Mesenchymal stem cell (in vitro differentiated cells and primary cell): ENCODE measurements at places on chromosomes 4 and X.

- no peak for DNase-seq
These were observed 395.1 kb downstream of the RAB28 start for GRCh38 chr4:13088726-13089658.

- DNase-seq = peak; percentile 12
These were observed 12.6 kb upstream of the SUPT20HL1 start for GRCh38 chrX:24347881-24348280.

- DNase-seq = no peak
These were observed 184.0 kb upstream of the FSTL5 start for GRCh38 chr4:162347842-162348213.

DNA sequence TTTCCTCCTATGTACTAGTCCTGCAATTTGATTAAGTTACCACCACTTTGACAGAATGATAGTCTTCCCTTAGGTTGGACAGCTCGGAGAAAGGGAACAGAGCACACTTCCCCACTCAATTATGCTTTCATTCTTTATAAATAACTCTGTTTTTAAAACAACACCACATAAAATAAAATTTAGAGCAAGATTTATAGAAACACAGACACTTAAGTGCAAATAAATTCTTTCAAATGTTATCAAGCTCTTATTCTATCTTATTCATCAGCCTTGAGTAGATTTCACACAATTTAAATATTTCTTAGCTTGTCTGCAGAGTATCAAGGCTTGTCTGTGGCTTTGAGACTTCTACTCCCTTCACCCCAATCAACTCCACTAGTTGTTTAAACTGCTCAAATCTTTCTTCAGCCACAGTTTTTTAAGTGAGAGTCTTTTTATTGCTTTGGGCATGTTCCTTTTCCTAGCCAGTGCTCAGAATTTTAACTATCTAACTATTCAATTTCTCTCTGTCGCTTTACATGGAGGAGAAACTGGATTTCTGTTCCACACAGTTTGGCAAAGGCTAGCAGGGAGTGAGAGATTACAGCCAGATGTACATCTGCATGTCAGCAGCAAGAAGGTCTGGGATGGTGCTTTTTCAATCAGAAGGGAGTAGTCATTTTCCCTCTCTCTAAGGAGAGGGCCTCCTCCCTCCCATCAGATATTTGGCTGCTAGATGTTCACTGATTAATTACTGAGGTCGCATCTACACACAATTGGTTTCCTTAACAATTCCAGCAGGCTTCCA, 53.1 kb upstream of the PLAC1 start:
- no peak for DNase-seq

- DNase-seq = no peak
These were observed 157.1 kb upstream of the PACRGL start for GRCh38 chr4:20543131-20543530.

DNA sequence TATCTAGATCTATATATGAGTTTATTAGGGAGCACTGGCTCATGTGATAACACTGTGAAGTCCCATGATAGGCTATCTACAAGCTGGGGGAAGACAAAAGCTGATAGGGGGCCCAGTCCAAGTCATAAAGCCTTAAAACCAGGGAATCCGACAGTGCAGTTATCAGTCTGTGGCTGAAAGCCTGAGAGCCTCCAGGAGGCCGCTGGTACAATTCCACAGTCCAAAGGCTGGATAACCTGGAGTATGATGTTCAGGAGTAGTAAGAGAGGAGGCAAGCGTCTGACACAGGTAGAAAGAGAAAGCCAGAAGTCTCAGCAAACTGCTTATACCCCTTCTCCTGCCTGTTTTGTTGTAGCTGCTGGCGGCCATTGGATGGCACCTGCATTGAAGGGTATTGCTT, 177.6 kb upstream of the SPRY1 start:
- DNase-seq = no peak

GRCh38 chr4:150540536-150540935, 41.4 kb upstream of the MAB21L2 start:
- no peak for DNase-seq

- no peak for DNase-seq
These were observed 3.2 kb upstream of the ADH1B start for GRCh38 chr4:99324361-99324760.

DNA sequence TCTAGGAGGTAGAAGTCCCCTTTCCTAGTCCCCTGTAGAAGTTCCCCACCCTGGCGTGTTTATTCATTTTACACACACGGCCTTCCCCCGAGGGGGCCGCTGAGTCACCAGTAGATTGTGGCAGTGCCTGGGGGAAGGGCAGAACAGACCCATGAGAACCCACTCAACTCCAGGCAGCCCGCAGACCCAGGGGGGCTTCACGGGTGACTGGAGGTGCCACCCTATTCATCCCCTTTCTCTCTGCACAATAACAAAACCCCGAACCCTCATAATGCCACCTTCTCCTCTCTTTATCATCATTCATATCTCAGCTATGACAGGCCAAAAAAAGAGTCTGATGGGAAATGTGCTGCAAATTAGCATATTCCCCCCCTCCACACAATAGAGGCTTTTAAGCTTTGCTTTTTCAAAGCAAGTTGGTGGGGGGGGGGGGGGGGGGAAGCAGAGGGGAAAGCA, 20.4 kb upstream of the GPM6B start:
- DNase-seq = peak; percentile 15

DNA sequence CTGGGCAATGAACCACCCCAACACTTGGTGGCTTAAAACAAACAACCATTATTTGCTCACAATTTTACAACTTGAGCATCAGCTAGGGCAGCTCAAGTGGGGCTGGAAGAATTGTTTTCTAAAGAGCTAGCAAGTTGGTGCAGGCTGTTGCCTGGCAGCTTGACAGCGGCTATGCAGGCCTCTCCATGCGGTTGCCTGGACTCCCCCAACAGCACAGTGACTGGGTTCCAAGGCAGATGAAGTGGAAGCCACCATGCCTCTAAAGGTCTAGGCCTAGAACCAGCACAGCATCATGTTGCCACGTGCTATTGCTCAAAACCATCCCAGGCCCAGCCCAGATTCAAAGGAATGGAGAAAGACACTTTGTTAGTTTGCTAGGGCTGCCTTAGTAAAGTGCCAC, 114.8 kb downstream of the BCOR start:
- no peak for DNase-seq

- no peak for DNase-seq
These were observed at the start of gene SOWAHB for GRCh38 chr4:76897536-76898384. SOWAHB (minus strand) TSS chr4:76898144; CDS start chr4:76897849, 295 bp downstream.
